ENCODE measurements at places on chromosomes 6 and 20.

- no peak for DNase-seq
Measured at GRCh38 chr6:12635813-12636212, 80.8 kb upstream of the PHACTR1 start.

GRCh38 chr6:33696076-33696475, 15.4 kb downstream of the UQCC2 start:
- DNase-seq: no peak

DNA sequence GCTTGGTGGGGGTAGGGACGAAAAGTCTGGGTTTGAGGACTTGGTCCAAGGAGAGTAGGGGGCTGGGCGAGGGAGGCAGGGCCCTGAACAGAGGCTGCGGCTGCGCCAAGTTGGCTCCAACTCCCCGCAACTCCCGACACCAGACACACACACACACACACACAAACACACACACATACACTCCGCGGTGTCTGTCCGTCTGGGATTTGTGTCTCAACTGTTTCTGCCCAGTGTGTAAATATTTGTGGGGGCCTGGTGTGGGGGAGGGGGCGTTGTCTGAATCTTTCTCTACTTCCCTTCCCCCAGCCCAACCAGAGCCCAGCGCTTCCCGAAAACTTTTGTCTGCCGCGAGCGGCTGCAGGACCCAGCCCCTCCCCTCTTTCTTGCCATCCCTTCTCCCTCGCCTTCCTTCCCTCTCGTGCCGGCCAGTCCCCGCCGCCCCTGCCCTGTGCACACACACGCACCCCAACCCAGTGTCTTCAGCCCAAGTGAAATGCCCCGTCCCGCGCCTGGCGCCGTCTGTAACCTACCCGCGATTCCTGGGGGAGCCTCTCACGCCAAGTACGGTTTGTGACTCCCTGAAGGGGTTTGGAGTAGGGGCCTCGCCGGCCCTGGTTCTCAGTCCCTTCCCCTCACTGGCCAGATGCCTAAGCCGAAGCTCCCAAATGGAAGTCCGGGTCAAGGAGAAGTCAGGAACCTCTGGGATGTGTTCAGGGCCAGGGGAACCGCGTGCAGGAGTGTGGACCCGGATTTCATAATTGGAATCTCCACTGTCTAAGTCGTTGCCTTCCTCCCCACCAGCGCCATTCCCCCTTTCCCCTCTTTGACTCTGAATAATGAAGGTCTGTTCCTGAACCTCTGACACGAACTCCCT, 904 bp downstream of the MDFI start:
- DNase-seq: no peak

DNA sequence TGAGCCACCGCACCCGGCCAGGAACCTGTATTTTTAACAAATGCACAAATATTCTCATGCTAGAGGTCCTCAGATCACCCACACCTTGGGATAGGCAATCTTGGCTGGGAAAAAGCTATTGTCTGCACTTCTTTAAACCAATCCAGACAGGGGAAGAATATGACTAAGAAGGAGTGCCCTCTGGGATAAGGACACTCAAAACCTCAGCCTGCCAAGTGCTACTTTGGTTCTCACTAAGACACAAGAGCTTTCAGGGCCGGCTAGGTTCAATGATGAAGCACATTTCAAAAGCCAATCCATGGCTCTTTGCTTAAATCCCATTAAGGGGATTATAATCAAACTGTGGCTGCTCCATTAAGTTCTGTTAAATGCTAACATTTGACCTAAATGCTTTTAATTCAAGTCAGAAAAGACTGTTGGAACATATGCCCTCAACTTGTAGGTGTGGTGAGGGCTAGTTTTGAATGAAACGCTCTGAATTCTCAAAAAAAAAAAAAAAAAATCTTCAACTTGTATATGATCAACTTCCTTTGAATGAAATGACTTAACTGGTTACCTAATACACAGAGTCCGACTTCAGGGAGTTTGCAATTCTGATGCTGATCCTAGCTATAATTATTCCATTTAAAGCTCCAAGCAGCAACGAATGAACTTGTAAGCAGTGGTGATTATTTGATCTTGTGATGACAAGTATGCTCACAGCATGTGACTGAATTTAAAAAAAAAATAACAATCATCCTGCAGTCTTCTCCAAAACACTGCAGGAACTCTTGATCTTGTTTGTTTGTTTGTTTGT, 56.6 kb downstream of the SLC23A2 start:
- DNase-seq: no peak

- DNase-seq: no peak
Measured at GRCh38 chr20:12211361-12211760, 293.7 kb downstream of the BTBD3 start.

GRCh38 chr6:135922174-135922573, 70.7 kb downstream of the PDE7B start:
- no peak for DNase-seq

DNA sequence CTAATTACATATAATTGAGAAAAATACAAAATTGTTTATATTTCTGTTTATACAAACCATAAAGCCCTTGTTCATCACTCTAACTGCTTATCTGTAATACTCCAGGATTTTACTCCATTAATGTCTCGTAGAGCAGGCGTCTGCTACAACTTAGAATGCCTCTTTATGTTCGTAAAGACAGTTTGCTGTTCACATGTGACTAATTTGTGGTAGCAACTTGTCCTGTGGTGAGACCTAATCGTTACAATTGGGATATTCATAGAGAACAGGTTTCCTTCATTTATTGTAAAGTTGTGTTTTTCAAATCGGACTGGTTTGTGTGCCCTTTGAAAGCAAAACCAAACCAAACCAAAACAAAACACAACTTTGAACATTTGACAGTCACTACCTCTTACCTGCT, 149.7 kb downstream of the ASCC3 start:
- no peak for DNase-seq

DNA sequence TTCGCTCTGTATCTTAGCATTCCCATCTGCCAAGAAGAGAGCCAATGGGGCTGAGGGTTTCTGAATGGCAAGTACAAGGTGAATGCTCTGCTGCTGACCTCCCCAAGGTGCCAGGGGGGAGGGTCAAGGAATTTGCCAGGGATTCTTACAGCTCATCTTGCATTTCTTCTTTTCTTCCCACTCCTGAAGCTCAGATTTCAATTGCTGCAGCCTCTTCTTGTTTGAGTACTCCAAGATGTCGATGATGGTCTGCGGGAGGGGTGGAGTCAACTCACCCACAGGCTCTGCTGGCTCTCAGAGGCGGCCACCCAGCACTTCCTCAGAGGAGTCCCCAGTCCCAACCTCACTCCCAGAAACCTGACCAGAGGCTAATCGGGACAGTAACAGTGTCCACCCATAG, 12.4 kb downstream of the C20orf96 start:
- DNase-seq: no peak

DNA sequence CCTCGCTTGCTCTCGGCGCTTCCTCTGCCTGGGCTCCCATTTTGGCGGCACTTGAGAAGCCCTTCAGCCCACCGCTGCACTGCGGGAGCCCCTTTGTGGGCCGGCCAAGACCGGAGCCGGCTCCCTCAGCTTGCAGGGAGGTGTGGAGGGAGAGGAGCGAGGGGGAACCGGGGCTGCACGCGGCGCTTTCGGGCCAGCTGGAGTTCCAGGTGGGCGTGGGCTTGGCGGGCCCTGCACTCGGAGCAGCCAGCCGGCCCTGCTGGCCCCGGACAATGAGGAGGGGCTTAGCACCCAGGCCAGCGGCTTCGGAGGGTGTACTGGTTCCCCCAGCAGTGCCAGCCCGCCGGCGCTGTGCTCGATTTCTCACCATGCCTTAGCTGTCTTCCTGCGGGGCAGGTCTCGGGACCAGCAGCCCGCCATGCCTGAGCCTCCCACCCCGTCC, 10.2 kb upstream of the SRPK1 start:
- DNase-seq: no peak

DNA sequence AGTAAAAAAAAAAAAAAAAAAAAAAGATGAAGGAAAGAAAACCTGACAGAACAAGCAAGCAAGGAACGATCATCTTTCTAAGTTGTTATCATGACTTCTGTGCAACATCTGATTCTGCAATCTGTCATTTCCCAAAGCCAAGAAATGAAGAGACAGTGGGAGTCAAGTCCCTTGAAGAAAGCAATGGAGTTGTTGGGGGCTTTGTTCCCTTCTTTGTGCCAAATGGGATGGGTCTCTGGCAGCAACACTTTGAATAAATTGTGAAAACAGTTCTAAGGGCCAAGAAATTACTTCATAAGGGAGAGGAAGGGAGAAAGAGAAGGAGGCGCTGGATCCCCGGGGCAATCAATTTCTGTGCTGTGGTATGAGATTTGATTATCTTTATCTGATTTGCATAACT, 33.3 kb upstream of the RSPO3 start:
- no peak for DNase-seq

- no peak for DNase-seq
Measured at GRCh38 chr6:97674802-97675201, 391.8 kb upstream of the MMS22L start.

Measured in right atrium auricular region (tissue), 2 donors.